ENCODE measurements at places on chromosomes 1 and 21.

DNA sequence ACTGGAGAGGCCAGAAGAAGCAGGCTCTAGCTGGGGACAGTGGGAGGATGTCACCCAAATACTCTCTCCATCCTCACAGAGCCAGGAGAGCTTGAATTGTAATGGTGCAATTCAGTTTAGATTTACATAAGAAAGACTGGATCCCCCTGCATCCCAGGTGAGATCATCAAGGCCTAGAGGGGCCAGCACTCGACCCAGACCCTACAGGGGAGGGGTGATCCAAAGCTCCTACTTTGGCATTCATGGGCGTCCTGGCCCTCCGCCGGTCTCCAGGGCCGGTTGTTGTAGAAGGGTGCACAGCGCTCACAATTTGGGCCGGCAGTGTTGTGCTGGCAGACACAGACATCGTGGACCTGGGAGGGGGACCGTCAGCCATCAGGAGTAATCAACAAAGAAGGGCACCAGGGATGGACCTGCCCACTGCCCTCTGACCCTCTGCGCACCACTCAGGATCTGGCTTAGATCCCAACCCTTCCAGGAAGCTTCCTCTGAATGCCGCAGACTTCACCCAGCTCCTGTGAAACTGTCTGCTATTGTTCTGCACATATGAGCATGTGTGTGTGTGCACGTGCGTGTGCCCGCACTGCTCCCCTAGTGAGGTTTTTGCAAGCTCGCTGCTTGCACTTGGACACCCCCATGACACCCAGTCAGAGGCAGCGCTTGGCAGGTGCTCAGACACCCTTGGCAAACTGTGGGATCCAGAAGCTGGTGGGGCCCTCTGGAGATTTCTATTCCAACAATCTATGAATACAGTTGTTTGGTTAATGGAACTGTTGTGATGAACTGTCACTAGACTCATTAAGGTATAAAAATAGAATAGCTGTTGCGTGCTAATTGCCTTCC is 21.6 kb downstream of the LAMB3 start:
- no peak for DNase-seq

GRCh38 chr1:153390938-153391710 is at the start of gene S100A8:
TSS of gene S100A8 (minus strand) at chr1:153391073. CDS start at chr1:153390535, 538 bp downstream.
- peak; percentile 82 for DNase-seq

DNA sequence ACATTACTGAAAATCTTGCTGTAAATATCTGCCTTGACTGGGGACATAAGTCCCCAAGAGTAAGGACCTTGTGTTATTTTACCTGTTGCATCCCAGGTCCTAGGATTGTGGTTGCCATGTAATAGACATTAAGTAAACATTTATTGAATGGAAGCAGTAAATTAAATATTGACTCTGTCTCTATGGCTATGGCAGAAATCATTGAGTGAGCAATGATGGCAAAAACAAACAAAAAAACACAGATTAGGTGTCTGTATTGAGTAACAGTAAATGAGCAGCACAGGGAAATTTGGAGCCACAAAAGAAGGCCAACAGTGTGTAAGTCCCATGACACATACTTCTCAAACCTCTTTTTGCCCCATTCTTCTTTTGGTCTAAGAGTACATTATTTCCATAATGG is 240.4 kb downstream of the NFIA start:
- peak; percentile 96 for DNase-seq

- DNase-seq, result no peak
Measured at GRCh38 chr1:87754139-87754538, 425.5 kb downstream of the LMO4 start.

DNA sequence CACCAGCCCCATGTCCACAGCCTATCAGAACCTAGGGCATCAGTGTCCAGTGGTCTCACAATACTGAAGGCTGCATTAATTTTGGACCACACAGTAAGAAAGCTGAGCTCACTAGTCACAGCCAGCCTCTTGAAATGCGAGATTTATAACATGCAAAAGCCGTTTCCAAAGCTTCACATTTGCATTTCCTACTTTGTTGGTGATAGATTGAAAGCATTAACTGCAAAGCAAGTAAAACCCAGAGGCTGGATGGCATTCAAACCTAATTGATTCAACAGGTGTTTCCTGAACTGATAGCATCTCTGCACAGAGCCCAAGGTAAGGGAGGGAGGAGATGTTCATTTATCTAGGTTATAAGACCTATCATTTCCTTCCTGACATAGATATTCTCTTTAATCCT is 410.1 kb downstream of the OMA1 start:
- DNase-seq, result no peak

- DNase-seq, result peak; percentile 47
Measured at GRCh38 chr1:192958871-192959270, 100.3 kb downstream of the UCHL5 start.

- DNase-seq, result peak; percentile 100
Measured at GRCh38 chr1:159881622-159882526, 18.1 kb downstream of the CFAP45 start.
